Left ventricle myocardium superior (tissue), 1 donor: ENCODE measurements at places on chromosomes 12 and 14.

DNA sequence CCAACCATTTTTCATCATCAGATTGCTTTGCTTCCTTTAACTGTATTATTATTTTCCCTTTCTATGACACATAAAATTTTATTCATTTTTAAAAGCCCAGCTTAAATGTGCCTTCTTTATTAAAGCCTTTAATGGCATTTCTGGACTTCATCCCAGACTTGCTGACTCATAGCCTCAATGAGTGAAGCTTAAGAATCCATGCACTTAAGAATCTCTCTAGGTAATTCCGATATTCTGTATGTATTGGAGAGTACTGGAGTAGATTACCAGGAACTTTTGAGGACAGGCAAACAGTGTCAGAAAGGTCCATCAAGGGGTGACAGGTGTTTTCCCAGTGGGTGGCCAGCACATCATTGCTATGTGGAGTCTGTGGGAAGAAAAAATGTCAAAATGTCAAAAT is 107.9 kb downstream of the PTPRQ start:
- no peak for DNase-seq

GRCh38 chr14:58460772-58461171 is 33.3 kb downstream of the KIAA0586 start:
- DNase-seq, result no peak

GRCh38 chr14:49545716-49546115 is 40.5 kb downstream of the RPS29 start:
- DNase-seq, result no peak

DNA sequence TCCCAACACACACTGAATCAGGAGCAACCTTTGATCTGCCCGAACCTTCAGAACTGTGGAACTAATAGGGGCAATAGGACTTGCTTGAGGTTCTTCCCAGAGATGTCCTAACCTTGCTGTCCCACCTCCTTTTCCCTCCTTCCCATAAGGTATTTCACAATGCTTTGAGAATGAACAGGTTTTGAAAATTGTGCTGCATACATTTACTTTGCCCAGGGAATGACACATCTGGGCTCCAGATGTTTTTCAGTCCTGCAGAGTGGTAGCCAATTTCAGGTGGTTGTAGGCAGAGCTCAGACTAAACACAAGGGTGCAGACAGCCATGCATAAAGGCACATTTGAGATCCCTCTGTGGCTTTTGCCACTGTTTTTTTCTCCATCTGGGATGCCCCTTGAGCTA is 206.7 kb upstream of the PWP1 start:
- no peak for DNase-seq

GRCh38 chr12:18578191-18578590 is 159.6 kb downstream of the PLCZ1 start:
- DNase-seq, result no peak

DNA sequence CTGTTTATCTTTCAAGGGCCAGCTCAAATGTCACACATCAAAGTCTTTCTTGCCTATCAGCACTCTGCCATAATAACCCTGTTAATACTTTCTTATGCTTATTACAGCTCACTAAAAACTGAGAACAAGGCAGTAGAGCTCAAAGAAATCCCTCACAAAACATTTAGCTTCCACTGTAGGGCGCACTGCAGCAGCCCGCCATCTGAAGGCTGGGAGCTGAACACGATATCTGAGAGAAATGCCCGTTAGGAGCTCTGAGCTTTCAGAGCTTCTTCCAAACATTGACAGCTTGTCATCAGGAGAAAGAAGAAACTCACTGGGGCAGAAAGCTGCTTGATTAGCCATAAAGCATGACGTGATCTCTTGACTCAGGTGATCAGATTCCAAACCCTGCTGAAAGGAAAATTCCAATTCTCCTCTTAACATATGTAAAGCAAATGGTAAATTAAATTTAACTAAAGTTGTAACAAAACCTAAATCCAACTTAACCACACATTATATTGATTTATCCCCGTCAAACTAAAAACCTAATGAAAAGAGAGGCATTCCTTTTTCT is 175.7 kb downstream of the C12orf50 start:
- DNase-seq, result no peak

GRCh38 chr14:33592297-33592696 is 358.6 kb downstream of the EGLN3 start:
- no peak for DNase-seq
